ENCODE measurements at places on chromosomes 5 and 9. TPM values are rescaled to one million over a fixed set of nuclear protein-coding genes. Genes with fewer than 3 reads are reported as not detected.

- no peaks in the 10 kb centered on the region for H3K27me3 ChIP-seq
- peak overlapping the region; percentile 89 for H3K27ac ChIP-seq
- H3K4me3 ChIP-seq, result peak overlapping the region; percentile 61
- DNase-seq, result peak; percentile 95
Measured at GRCh38 chr9:36151316-36152210, 15.0 kb downstream of the GLIPR2 start.

GRCh38 chr5:121982146-121982892, 20.5 kb downstream of the SRFBP1 start:
- no peak overlapping the region for H3K27ac ChIP-seq
- H3K4me3 ChIP-seq, result no peak overlapping the region
- H3K27me3 ChIP-seq, result no peaks in the 10 kb centered on the region
- peaks cover 42% of the 10 kb centered on the region for H3K36me3 ChIP-seq
- no peak for DNase-seq

GRCh38 chr9:36063804-36064447, 27.2 kb downstream of the RECK start:
- H3K27ac ChIP-seq, result no peak overlapping the region
- H3K36me3 ChIP-seq, result peaks cover 11% of the 10 kb centered on the region
- no peak overlapping the region for H3K4me3 ChIP-seq
- peaks cover 3% of the 10 kb centered on the region for H3K4me1 ChIP-seq
- no peaks in the 10 kb centered on the region for H3K27me3 ChIP-seq

DNA sequence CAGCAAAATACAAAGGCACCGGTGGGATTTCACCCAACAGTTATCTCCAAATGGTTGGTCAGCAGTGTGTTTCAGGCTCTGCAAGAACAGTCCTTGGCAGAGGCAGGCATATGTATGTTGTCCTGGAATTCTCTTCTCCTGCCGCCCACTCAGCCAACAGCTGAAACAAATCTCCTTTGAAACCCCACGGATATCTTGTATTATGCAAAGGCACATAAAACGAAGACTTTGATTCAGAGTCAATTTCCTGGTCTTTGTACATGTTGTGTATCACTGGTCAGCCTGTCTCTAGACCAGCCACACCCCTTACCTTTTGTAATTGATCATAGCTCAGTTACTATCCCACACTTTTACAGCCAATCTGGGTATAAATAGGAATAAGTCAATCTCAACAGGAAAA, 29.2 kb downstream of the FREM1 start:
- peaks cover 8% of the 10 kb centered on the region for H3K27me3 ChIP-seq
- no peak overlapping the region for H3K4me3 ChIP-seq
- no peaks in the 10 kb centered on the region for H3K36me3 ChIP-seq
- H3K4me1 ChIP-seq, result no peaks in the 10 kb centered on the region
- H3K27ac ChIP-seq, result no peak overlapping the region
- no peak for DNase-seq

PCSK5 gene
- 5.2 TPM for total RNA-seq

FOXD1 gene
- 1.5 TPM for total RNA-seq

PTGES gene
- 0.56 TPM for total RNA-seq
